ENCODE measurements at places on chromosomes 16 and 17.

- no peak for DNase-seq
Observed at GRCh38 chr16:25478476-25478875, 213.3 kb upstream of the HS3ST4 start.

GRCh38 chr16:75477680-75478473, 13.4 kb upstream of the TMEM170A start:
- no peak for DNase-seq

DNA sequence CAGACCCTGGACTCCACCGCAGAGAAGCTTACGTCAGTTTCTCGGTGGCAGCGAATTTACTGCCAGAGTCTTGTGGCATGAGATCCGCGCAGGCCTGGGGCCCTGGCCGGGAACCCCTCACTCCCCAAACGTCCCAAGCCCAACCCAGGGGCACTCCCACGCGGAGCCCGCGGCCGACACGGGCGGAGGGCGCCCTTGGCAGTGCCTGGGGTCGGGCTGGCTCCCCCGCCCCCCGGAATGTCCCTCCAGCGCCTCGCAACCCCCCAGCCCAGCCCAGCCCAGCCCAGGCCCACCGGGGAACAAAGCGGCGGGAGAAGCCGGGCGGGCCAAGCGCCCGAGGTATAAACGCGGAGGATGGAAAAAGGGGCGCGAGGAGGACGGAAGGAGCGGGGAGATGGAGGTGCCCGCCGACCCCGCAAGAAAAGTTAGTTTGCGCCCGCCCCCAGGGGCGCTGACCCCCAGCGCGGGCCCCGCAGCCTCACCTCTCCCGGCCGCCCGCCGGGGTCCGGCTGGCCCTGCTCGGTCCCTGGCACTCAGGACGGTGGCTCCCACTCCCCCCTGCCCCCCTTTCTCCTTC, 330 bp downstream of the CASKIN2 start:
- no peak for DNase-seq

- DNase-seq, result no peak
Observed at GRCh38 chr16:1080801-1081733, 8.5 kb downstream of the SSTR5 start.

DNA sequence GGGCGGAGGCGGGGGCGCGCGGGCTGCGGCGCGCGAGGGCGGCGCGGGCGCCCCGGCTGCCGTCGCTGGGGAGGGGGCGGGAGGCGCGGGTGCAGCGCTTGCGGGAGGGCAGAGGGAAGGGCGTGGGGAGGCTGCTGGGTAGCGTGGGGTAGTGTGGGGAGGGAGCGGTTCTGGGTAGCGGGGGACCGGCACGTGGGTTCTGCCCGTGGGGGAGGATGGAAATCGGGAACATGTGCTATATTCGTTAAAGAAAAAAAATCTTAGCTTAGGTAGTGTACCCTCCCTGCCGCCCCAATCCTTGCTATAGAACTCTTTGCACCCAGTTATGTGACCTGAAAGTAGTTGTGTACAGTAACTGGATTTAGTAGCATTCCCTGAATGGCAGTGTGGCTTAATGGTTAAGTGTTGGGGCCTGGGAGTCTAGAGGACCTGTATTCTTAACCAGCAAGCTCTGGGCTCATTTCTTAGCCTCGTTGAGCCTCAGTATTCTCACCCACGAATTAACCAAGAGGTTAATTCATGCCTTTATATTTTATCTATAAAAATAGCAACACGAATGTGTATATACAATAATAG, 646 bp downstream of the RABEP1 start:
- peak; percentile 57 for DNase-seq

GRCh38 chr17:3828151-3828851, 17.7 kb downstream of the NCBP3 start:
- no peak for DNase-seq

DNA sequence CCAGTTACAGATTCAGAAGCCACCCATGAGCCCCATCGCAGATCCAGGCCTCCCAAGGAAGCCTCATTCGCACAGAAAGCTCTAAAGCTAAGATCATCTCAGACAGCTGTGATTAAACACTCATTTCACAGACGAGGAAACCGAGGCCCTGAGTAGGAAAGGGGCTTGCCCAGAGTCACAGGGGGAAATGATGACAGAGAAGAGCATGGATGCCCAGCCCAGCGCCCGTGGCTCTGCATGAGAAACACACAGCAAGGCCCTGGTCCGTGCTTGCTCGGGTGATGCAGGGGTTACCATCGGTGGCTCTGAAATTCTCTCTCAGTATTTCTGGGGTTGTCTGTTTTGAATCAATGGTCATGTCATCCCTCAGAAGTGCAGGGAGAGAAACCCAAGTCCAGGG, 109.6 kb downstream of the C16orf78 start:
- no peak for DNase-seq

GRCh38 chr17:418421-418751, 65.8 kb upstream of the RPH3AL start:
- peak; percentile 36 for DNase-seq

DNA sequence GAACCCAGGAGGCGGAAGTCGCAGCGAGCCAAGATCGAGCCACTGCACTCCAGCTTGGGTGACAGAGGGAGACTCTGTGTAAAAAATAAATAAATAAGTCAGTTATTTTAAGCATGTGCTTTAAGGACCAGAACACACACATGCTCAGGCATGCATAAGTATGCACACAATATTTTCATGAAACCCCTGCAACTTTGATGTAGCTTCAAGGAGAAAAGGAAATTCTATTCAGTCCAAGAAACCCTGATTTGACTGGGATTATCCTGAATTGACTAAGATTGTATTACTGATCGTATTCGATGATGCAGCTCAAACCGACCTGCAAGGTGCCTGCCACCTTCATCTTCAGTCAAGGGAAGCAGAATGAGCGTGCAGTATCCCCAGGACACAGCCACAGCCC, 841 bp downstream of the TEKT5 start:
- DNase-seq, result no peak

Measured in stimulated activated CD8-positive, alpha-beta memory T cell treated with anti-CD3 and anti-CD28 coated beads, Interleukin-15, amount 100 ng/mL, for 4 hours (primary cell).